ENCODE measurements at places on chromosomes 13 and 19. TPM values are rescaled to one million over a fixed set of nuclear protein-coding genes. Genes with fewer than 3 reads are reported as not detected.

DNA sequence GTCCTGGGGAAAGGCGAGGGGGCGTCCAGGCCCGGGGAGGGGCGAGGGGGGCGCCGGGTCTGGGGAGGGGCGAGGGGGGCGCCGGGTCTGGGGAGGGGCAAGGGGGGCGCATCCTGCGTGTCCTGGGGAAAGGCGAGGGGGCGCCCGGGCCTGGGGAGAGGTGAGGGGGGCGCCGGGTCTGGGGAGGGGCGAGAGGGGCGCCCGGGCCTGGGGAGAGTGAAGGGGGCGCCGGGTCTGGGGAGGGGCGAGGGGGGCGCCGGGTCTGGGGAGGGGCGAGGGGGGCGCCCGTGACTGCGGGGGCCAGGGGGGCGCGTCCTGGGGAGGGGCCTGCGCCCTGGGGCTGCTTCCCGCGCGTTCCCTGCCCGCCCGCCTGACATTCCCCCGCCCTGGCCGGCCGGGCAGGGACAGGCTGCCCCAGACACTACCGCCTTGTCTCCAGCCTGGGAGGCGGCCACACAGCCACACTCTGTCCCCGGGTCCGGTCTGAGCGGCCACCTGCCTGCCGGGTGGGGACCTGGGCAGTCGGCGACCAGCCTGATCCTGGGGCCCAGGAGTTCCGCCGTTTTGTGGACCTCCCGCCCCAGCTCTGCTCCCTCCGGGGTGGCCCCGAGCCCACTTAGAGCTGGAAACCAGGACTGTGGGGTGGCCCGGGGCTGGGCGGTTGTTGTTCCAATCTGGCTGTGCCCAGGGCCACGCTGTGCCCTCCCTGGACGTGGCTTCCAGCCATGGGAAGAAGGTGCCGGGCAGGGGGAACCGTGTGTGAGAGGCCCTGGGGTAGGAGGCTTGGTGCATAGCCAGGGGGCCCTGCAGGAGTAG is 11.8 kb downstream of the PALM start:
- no peaks in the 10 kb centered on the region for H3K36me3 ChIP-seq
- no peak overlapping the region for H3K27ac ChIP-seq
- no peaks in the 10 kb centered on the region for H3K4me1 ChIP-seq
- no peak overlapping the region for H3K4me3 ChIP-seq

DNA sequence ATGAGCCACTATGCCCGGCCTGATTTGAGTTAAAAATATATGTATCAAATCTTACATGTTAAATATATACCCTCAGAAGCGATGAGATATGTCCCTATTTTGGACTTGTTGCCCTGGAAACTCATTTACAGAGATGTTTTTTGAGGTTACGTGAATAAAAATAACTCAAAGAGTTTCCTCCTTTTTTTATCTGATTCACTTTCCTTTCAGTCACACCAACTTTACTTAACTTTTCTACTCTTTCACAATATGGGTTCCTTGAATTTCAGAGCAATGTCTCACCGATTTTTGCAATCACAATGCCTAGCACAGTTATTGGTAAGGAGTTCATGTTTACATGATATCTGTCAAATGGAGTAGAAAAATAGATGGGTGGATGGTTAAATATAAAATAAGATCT is 2.3 kb downstream of the OR7C2 start:
- H3K27me3 ChIP-seq = peaks cover 3% of the 10 kb centered on the region
- no peaks in the 10 kb centered on the region for H3K4me1 ChIP-seq
- DNase-seq = no peak
- no peaks in the 10 kb centered on the region for H3K36me3 ChIP-seq

- H3K4me1 ChIP-seq = no peaks in the 10 kb centered on the region
- no peaks in the 10 kb centered on the region for H3K27me3 ChIP-seq
- H3K36me3 ChIP-seq = no peaks in the 10 kb centered on the region
Observed at GRCh38 chr19:21680026-21680425, 87.4 kb downstream of the ZNF100 start.

DNA sequence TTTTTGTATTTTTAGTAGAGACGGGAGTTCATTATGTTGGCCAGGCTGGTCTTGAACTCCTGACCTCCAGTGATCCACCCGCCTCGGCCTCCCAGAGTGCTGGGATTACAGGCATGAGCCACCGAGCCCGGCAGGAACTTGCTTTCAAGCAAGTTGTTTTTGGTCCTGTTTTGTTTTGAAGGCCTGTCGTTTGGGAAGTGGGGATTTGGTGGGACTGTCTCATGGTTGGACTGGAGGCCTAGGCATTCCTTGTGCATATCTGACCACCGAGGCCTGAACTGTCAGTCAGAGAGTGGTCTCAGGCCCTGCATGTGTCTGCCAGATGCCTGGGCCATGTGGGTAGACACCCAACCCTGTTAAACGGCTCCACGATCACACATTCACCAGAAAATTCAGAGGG is 26.3 kb downstream of the UBXN6 start:
- no peak overlapping the region for H3K4me3 ChIP-seq
- H3K27ac ChIP-seq = no peak overlapping the region
- H3K36me3 ChIP-seq = peaks cover 48% of the 10 kb centered on the region
- no peaks in the 10 kb centered on the region for H3K4me1 ChIP-seq
- no peaks in the 10 kb centered on the region for H3K27me3 ChIP-seq
- no peak for DNase-seq

- H3K36me3 ChIP-seq = no peaks in the 10 kb centered on the region
- H3K4me1 ChIP-seq = peaks cover 7% of the 10 kb centered on the region
- DNase-seq = no peak
- H3K4me3 ChIP-seq = no peak overlapping the region
Observed at GRCh38 chr19:33804021-33804799, 7.5 kb downstream of the KCTD15 start.

GRCh38 chr13:20566468-20566897 is 474 bp upstream of the IFT88 start:
- no peaks in the 10 kb centered on the region for H3K27me3 ChIP-seq
- H3K4me1 ChIP-seq = peaks cover 20% of the 10 kb centered on the region
- H3K27ac ChIP-seq = peak overlapping the region; percentile 88
- H3K36me3 ChIP-seq = peaks cover 7% of the 10 kb centered on the region

DNA sequence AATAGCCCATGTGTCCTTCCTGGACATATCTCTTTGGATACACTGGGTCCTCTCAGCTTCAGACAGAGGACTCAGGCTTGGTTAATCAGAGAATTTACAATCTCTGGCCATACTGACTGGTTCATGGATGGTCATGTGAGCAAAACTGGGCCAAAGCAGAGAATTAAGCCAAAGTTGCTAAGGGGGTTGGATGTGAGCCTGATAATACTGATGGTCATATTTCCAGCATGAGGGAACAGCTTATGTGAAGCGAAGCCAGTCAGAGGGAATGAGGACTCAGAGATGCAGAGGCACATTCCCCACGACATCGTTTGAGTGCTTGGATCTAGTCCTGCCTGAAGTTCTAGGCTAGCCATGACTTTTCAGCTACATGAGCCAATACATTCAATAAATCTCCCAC is 22.0 kb upstream of the LRRC4B start:
- H3K4me3 ChIP-seq = no peak overlapping the region
- no peak for DNase-seq
- no peak overlapping the region for H3K27ac ChIP-seq
- H3K27me3 ChIP-seq = peaks cover 4% of the 10 kb centered on the region
- no peaks in the 10 kb centered on the region for H3K36me3 ChIP-seq

DNA sequence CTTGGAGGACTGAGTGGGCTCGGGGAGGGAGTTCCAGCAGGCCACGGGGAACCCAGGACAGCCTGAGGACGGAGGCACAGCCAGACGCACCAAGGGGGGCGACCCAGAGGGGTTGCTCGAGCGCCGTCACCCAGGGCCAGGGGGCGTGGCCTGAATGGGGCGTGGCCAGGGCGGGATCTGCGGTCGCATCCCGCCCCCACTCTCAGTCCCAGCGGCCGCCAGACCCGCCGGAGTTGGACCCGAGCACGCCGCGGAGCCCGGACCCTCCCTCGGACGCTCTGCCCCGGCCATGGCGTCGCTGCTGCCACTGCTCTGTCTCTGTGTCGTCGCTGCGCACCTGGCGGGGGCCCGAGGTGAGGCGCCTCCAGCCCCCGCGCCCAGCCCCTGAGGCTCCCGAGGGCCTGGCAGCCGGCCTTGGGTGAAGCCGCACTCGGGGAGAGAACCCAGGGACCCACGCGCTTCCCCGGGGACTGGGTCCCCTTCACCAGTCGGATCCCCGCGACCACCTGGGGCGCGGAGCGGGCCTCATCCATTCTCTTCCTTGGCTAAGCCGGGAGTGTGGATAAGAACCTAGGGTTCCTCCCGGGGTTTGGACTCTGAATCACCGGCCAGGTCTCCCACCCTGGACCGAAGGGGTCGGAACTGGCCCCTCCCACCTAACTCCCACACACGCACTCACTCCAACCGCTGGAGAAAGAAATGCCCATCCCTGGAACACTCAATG is at the start of gene CILP2:
Gene CILP2, plus strand, starts transcription at position 205 of the 724 bp plus-strand sequence. Its CDS starts 85 bp downstream, at position 290.
- peak; percentile 72 for DNase-seq
- peaks cover 17% of the 10 kb centered on the region for H3K27me3 ChIP-seq
- H3K27ac ChIP-seq = peak within 1 kb of the TSS; percentile 37
- H3K36me3 ChIP-seq = peaks cover 6% of the 10 kb centered on the region
- H3K4me3 ChIP-seq = peak within 1 kb of the TSS; percentile 0

DNA sequence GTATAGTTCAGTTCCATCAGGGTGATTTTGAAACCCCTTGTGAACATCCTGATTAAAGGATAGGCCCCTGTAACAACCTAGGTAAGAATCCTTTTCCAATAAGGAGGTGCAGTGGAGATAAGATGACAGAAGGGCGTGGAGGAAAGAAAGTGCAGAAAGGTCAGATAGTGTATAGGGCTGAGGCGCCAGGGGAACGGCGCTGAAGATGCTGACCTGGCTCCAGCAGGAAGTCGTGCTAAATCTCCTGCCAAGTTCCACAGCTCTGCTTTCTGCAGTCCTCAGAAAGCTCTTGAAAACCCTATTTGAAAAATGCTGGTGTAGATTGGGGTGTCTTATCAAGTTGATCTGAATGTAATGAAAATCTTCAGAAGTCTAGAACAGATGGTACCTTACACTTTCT is 221.7 kb downstream of the COG6 start:
- H3K4me3 ChIP-seq = no peak overlapping the region
- H3K36me3 ChIP-seq = no peaks in the 10 kb centered on the region
- H3K27ac ChIP-seq = no peak overlapping the region
- no peak for DNase-seq

GRCh38 chr19:34269968-34270621 is 15.7 kb downstream of the GARRE1 start:
- H3K4me3 ChIP-seq = peak overlapping the region; percentile 22
- peak; percentile 88 for DNase-seq
- peak overlapping the region; percentile 70 for H3K27ac ChIP-seq
- peaks cover 2% of the 10 kb centered on the region for H3K36me3 ChIP-seq
- H3K4me1 ChIP-seq = peaks cover 29% of the 10 kb centered on the region

The METTL21C gene
- not detected for total RNA-seq

GRCh38 chr13:99208845-99209527 is 8.3 kb downstream of the UBAC2 start:
- H3K36me3 ChIP-seq = peaks cover 63% of the 10 kb centered on the region
- H3K27me3 ChIP-seq = no peaks in the 10 kb centered on the region
- peak overlapping the region; percentile 8 for H3K4me3 ChIP-seq
- peaks cover 64% of the 10 kb centered on the region for H3K4me1 ChIP-seq
- no peak overlapping the region for H3K27ac ChIP-seq

GRCh38 chr13:110531671-110532083 is 29.8 kb downstream of the RAB20 start:
- no peak overlapping the region for H3K4me3 ChIP-seq
- H3K27me3 ChIP-seq = no peaks in the 10 kb centered on the region
- peaks cover 4% of the 10 kb centered on the region for H3K4me1 ChIP-seq
- no peak for DNase-seq
- no peak overlapping the region for H3K27ac ChIP-seq

- H3K27ac ChIP-seq = no peak overlapping the region
- no peaks in the 10 kb centered on the region for H3K36me3 ChIP-seq
- H3K4me3 ChIP-seq = no peak overlapping the region
- DNase-seq = no peak
- no peaks in the 10 kb centered on the region for H3K4me1 ChIP-seq
Observed at GRCh38 chr13:98393873-98394272, 183.0 kb downstream of the STK24 start.

The ZNF699 gene
- total RNA-seq = 4.4 TPM

The KBTBD6 gene
- 6.8 TPM for total RNA-seq

GRCh38 chr19:9070066-9070465 is 16.8 kb upstream of the OR1M1 start:
- no peak overlapping the region for H3K27ac ChIP-seq
- no peaks in the 10 kb centered on the region for H3K4me1 ChIP-seq
- no peaks in the 10 kb centered on the region for H3K27me3 ChIP-seq
- H3K4me3 ChIP-seq = no peak overlapping the region
- H3K36me3 ChIP-seq = no peaks in the 10 kb centered on the region

DNA sequence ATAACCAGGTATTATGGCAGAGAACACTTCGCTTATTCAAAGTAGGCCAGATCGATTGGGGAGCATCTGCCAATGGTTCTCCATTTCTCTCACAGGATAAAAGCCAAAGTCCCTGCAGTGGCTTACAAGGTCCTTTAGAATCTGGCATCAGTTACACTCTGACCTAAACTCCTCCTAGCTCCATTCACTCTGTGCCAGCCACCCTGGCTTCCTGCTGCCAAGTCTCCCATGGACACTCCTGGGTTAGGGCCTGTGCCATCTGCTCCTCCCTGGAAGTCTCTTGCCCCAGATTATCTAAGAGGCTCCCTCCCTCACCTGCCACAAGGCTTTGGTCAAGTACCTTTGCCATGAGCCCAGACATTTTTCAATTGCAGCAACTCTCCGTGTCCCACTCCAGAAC is 649.2 kb downstream of the DACH1 start:
- H3K27ac ChIP-seq = no peak overlapping the region
- no peak for DNase-seq
- no peak overlapping the region for H3K4me3 ChIP-seq
- no peaks in the 10 kb centered on the region for H3K27me3 ChIP-seq

The ZNF91 gene
- total RNA-seq = 31.1 TPM

The CEACAM8 gene
- total RNA-seq = not detected

GRCh38 chr19:8332976-8333766 is 9.9 kb downstream of the KANK3 start:
- H3K4me3 ChIP-seq = peak overlapping the region; percentile 21
- H3K27ac ChIP-seq = no peak overlapping the region
- peaks cover 35% of the 10 kb centered on the region for H3K27me3 ChIP-seq
- H3K4me1 ChIP-seq = peaks cover 5% of the 10 kb centered on the region

DNA sequence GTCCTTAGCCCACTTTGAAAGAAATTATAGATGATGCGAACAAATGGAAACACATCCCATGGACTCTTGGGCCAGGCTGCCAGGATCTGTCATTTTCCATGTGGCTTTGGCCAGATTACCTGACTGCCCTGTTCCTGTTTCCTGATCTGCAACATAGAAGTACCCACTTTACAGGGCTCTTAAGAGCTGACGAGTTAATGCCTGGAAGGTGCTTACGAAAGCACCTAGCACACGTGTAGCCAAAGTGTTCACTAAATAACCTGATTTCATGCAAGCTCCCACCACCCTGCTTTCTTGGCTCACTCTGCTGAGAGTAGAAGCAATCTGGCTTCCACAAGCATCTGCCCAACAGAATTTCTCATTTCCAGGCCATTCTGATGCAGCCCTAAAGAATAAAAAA is 575.2 kb downstream of the MYO16 start:
- H3K4me1 ChIP-seq = no peaks in the 10 kb centered on the region
- H3K27me3 ChIP-seq = no peaks in the 10 kb centered on the region
- no peak overlapping the region for H3K4me3 ChIP-seq
- H3K36me3 ChIP-seq = no peaks in the 10 kb centered on the region
- no peak for DNase-seq

DNA sequence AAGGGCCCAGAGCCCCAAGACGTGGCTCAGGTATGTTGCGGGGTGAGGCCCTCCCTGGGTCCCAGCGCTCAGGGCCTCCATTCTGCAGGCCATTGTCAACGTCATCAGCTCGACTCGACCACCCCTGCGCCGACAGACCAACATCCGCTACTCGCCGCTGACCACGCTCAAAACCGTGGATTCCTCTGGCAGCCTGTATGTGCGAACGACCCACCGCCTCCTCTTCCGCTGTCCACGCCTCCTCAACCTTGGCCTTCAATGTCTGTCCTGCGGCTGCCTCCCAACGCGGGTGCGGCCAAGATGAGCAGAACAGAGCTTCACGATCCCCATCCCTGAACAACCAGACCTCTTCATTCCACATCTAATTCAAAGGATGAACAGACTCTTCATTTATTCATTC is 8.2 kb downstream of the RDH8 start:
- peaks cover 4% of the 10 kb centered on the region for H3K27me3 ChIP-seq
- H3K27ac ChIP-seq = no peak overlapping the region

Data from activated CD4-positive, alpha-beta T cell treated with anti-CD3 and anti-CD28 coated beads, Interleukin-2, amount 10 ng/mL, durations not matched to agents 24 days and 14 days (primary cell).